ENCODE measurements at places on chromosomes 5 and 9.

GRCh38 chr5:100827481-100827889 lies 75.6 kb downstream of the ST8SIA4 start:
- peak; percentile 73 for DNase-seq

- no peak for DNase-seq
These were observed 570 bp downstream of the CREBRF start for GRCh38 chr5:173056783-173057061.

DNA sequence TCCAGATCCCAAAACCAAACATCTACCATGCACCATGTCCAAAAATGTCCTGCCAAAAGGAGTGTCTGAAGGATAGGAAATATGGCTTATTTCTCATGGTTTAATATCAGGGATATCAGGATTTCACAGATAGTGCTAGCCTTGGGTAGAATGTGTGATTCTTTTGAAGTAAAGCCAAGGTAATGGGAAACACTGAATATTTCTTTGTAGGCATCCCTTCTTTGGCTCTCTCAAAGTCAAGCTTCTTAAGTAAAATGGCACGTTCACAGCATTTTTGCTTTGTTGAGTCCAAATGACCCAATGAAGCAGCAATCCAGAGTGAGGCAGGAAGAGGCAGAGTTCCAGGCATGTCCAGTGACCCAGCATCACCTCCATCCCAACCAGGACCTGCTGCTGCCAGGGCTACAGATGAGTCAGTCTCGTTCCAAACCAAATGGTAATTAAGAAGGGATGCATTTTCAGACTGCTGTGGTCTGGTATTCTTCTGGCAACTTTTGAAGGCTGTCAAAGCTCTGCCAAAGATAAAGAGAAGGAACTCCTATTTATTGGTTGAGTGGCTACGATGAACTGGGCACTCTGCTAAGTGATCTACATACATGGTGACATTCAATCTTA lies 678.8 kb upstream of the KLF4 start:
- DNase-seq: no peak

- DNase-seq: no peak
These were observed 6.3 kb upstream of the GZMA start for GRCh38 chr5:55096182-55096581.

DNA sequence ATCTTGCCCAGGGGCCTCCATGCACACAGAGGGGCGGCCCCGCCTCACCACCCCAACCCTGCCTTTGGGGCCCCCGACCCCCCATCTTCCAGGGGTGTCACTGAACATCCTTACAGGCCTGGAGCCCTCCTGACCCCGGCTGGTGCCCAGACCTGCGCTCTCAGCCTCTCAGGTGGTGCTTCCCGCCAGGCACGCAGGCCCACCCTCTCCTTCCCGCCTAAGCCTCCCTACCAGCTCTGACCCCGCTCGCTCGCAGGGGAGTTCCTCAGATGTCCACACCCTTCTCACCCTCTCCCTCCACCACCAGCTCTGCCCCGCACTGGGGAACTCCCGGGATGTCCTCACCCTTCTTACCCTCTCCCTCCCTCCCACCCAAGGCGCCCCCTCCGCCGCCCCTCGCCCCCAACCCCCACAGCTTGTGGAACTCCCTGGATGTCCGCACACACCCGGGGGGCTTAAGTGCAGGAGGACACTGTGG lies 12.3 kb upstream of the QRFP start:
- DNase-seq: no peak

DNA sequence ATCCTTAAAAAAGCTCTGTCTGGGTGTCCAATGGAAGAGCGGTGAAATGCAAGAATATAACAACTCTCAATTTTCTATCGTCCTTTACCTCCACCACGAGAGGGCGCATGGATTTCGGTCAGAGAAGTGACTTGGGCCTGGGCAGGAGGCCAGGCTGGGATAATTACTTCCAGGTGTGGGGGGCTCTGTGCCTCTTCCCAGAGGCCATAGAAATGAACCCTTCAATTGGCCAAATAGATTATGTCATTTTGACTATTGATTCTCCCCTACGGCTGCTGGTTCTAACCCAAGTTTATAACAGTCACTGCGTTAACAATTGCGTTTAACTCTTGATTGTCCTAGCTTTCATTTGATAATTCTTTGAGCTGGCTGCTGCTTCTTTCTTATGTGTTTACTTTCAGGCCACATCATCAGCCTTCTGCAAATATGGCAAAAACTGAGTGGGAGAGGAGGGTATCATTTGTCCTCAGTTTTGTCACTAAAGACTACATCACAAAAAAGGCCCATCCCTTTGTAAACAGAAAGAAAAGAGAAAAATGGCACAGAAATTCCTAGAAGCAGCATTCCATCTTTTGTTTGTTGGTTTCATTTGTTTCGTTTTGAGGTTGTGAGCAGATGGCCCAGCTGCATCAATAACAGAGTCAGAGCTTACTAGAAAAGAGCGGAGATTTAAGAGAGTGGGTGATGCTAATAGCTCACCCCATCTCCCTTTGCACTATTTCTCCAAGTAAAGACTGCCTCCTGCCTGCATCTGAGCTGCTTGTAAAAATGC lies 45.4 kb upstream of the ZFR start:
- DNase-seq: peak; percentile 64

- DNase-seq: peak; percentile 72
These were observed 31.2 kb downstream of the DEPDC1B start for GRCh38 chr5:60668686-60669304.

- no peak for DNase-seq
These were observed 58.3 kb downstream of the SVEP1 start for GRCh38 chr9:110521206-110521605.

DNA sequence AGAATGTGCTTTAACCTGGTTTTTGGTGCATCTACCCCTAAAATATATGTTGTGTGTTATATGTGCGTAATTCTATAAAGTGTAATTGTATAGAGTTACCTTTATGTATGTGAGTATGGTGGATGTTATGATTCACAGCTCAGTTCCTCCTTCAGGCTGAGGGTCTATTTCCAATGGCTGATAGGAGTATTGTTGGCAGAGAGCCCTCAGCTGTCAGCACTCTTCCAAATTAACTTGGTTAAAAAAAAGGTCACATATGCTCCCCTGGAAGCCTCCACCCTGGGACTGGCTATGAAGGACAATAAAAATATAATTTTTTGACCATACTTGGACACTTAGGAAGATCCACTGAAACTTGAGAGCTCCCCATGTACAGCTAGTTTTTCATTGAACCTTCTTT lies 250.4 kb upstream of the CDH12 start:
- DNase-seq: no peak

DNA sequence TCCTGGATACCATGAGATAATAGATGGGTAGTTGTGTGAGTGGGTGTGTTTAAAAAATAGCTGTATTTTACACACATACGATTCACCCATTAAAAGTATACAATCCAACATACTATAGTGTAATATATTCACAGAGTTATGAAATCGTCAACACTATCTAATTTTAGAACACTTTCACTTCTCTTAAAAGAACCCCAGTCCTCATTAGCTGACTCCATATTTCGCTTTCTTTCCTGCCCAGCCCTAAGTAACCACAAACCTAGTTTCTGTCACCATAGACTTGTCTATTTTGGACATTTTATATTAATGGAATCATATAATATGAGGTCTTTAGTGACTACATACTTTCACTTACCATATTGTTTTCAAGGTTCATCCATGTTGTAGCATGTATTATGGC lies 63.8 kb upstream of the S1PR3 start:
- peak; percentile 94 for DNase-seq

- no peak for DNase-seq
These were observed 88.3 kb downstream of the FSTL4 start for GRCh38 chr5:133523961-133524586.

- no peak for DNase-seq
These were observed 84.7 kb upstream of the SLIT3 start for GRCh38 chr5:169385636-169386035.

- no peak for DNase-seq
These were observed 940.7 kb downstream of the CDH18 start for GRCh38 chr5:19047277-19047676.

DNA sequence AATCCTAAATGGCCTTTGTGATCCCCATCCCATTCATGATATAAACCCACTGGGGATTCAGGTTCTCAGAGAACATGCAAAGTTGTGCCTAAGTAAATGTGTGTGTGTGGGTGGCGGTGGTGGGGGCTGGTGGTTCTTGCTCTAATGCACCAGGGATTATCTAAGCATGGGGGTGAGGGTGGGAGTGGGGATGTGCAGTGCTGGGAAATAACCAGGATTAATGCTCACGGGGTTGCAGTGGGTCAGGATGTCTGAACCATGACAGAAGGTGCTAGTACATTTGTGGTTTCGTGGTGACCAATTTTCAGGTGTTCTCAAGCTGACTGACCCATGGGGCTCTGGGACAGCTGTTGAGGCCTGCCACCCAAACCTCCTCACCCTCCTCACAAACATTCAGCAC lies 101.0 kb downstream of the ZNF608 start:
- no peak for DNase-seq

DNA sequence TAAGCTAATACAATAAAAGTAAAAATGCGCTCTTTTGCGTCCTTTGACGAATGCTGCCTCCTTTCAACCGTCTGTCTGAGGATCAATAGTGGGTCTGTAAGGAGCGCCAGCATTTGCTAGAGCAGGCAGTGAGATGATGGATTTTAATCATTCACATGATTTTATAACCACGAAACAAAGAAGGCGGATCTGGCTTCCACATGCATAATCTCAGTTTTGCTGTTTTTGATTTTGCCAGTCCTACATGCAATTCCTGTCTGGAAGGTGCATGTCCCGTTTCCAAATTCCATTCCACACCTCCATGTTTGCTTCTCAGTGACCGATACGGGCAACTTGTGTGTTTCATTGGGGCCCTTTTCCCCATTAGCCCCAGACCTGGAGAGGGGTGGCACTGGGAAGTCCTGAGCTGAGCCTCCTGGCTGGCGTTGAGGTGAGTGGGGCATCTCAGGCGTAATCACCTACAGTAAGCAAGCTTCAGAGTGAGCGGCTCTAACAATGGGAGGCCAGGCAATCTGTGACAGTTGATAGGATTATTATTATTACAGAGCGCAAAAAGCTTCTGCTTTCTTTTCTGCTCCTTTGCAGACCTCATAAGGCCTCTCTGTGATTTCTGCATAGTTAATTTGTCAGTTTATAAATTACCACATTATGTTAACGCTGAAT lies 405.4 kb downstream of the ZSWIM6 start:
- DNase-seq: no peak

DNA sequence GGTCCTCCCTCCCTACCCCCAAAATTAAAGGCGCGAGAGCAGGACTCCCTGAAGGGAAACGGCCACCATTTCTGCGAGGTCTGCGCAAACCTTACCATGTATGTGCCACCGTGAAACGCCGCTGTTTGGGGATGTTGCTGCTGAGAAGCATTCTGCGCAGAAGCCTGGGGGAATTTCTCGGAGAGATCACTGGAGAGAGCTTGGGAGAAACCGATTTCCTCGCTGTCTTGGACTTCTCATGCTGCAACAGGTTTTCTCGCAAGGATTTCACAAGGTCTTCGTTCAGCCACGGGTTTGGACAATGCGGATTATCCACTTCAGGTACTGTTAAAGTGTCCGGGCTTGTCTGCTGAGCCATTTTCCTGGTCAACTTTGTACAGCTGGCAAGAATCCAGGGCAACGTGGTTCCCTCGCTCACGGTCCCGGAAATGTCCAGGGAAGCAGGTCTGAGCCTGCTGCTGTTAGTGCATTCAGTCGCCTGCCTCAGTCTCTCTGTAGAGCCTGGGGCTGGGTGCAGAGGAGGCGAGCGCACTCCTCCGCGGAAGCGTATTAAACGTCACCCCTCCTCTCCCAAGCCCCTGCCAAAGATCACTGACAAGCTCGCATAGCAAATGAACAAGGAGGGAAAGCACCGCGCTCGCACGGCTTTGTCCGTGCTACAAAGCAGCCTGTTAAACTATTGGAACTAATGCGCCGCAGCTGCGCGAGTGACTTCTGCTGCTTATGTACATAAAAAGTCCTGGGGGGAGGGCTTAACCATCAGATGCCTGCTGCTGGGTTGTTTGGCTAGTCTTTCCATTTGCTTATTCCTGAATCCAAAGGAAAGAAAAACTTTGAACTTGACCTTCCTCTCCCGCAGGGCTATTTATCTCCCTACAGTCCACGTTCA lies 125.1 kb downstream of the PDE4D start:
- DNase-seq: no peak

GRCh38 chr5:5688194-5688924 lies 265.9 kb downstream of the ICE1 start:
- no peak for DNase-seq

GRCh38 chr9:18331310-18331684 lies 142.7 kb upstream of the ADAMTSL1 start:
- no peak for DNase-seq

- DNase-seq: no peak
These were observed 1.8 kb upstream of the LHX3 start for GRCh38 chr9:136206602-136207275.

DNA sequence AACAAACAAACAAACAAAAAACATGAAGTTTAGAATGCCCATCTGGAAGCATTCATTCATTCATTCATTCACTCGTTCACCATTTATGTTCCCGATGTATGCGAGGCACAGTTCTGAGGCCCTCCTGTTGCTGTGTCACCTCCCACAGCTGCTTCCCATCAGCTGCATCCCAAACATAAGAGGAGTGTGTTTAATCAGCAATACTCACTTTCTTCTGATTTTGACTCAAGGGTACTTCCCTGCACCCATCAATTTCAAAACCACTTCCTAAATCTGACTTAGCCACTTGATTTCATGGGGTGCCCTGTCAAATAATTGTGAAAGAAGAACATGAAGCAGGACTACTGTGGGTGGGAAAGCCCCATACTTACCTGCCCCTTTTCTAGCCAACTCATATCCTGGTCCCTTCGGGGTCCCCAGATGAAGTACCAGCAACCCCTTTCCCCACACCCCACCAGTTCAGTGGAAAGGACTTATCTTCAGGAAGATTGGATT lies 128.0 kb upstream of the IL12B start:
- peak; percentile 91 for DNase-seq

DNA sequence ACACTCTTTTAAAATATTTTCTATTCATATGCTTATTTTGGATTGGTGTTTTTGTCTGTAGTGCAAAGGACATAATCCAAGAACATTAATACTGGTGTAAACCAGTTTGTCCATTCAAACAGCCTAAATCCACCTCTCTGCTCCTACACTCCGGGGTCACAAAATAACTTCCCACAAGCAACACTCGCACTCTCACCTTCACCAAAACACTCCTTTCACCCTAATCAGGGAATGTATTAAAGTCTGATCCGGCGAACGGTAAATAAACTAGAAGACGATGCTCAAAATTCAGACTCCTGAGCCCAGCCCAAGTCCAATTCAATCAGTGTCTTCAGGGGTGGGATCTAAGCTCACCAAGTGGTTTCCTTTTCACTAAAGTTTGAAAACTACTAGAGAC lies 649 bp downstream of the AP3B1 start:
- DNase-seq: no peak

- DNase-seq: no peak
These were observed 42.9 kb downstream of the LURAP1L start for GRCh38 chr9:12817702-12818101.
